Mucosa of gallbladder (tissue), 1 donor: ENCODE measurements at places on chromosomes 3 and 15.

DNA sequence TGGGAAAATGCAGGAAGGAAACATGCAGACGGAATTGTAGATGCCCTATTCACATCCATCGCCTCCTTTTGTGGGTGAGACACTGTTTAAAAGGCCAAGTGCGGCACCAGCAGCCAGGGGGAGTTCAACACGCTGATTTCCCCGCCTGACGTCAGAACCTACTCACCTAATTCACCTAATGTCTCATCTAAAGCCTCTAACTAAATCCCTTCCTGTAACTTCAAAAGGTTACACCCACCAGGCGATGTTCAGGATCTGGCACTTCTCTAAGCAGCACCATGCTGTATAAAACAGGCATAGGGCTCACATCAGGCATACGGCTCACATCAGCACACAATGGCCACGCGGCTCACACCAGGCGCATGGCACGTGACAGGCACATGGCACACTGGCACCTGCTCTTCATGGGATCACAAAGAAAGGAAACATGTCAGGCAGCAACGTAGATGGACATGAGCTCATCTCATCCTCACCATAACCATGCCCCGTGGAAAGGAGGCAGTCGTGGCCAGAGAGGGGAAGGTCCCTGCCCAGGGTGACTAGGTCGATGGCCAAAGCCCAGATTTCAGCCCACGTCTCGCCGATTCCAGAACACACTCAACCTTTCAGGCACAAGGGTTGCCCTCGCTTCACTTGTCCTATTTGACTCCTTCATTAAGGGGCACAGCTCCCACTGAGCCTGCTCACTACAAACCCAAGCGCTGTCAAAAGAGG is 21.7 kb downstream of the XXYLT1 start:
- DNase-seq: no peak

DNA sequence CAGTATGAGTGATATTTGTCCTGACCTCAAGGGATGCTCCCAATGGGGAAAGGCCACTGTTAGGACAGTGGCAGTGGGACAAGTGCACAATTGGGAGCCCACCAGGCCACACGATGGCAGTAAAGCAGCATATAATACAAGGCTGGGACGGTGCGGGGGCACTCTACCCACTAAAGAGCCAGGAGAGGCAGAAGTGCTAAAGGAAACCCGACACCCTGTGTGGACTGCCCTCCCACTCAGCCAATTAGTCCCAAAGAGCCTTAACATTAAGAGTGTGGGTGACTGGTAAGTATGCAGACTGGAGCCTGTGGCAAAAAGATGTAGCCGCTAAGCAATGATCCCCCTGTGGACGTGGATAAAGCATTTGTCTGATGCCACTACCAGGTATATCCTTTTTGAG is 8.2 kb upstream of the ZNF589 start:
- DNase-seq: peak; percentile 41

DNA sequence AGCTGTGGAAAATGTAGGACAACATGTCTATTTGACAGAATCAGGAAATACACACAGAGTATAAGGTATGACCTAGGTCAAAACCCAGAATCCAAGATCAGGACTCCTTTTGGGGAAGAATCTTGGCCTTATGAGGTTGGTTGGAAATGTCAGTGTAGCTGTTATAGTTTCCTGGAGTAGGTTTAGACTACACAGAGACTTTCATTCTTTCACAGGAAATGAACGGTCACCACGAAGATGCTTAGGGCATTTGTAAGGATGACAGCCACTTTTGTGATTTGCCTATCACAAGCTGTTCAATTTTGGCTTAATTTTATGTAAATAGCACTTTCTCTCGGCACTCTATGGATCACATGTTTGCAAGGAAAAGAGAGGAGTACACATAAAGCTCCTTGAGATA is 18.6 kb upstream of the ZBTB20 start:
- no peak for DNase-seq

- no peak for DNase-seq
Measured at GRCh38 chr15:81569286-81570080, 195.5 kb upstream of the TMC3 start.

GRCh38 chr15:55858661-55859060 is 115.7 kb upstream of the PRTG start:
- no peak for DNase-seq

GRCh38 chr3:136698361-136698760 is 53.8 kb downstream of the STAG1 start:
- no peak for DNase-seq

GRCh38 chr3:141853629-141854168 is 22.7 kb upstream of the ATP1B3 start:
- DNase-seq: no peak

GRCh38 chr15:89197503-89197971 is 23.8 kb downstream of the RLBP1 start:
- no peak for DNase-seq

- no peak for DNase-seq
Measured at GRCh38 chr3:109874896-109875708, 537.8 kb upstream of the DPPA4 start.

DNA sequence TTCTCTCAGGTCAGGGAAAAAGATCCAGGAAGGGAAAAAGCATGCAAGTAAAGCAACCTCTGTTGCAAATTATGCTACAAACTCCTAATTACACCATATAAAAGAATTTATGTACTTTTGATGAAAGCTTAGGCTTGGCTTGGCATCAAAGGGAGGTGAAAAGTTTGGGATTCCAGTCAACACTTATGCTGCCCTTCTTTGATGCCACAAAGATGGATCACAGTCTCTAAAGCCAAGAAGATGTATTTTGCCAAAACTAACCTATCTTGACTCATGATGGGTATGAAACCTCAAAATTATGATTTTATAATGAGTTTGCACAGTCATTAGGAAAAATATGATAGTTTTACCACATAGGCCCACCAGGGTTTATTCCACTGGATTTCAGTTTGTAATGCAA is 101.0 kb upstream of the CCDC80 start:
- DNase-seq: no peak

DNA sequence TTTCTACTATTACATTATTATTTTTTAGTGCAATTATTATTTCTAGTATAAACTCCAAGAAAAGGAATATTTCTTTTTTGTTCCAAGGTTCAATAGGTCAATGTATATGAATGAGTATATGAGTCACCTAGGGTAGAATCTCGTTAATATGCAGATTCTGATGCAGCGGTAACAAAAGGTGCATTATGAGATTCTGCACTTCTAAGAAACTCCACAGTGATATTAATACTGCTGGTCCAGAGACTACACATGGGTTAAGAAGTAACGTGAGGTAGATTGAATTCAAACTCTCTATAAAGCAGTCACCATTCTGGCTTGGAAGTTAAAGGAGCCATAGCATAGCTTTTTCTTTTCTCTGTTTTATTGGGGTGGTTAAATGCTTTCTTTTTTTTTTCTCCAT is 596.2 kb upstream of the TBL1XR1 start:
- DNase-seq: no peak

- no peak for DNase-seq
Measured at GRCh38 chr3:187002915-187003314, 72.6 kb downstream of the ST6GAL1 start.

- DNase-seq: no peak
Measured at GRCh38 chr3:133269393-133269792, 130.5 kb upstream of the BFSP2 start.

GRCh38 chr15:85831415-85832113 is 36.8 kb upstream of the KLHL25 start:
- DNase-seq: peak; percentile 66

- DNase-seq: no peak
Measured at GRCh38 chr15:33064878-33065277, 129.6 kb downstream of the FMN1 start.

- DNase-seq: no peak
Measured at GRCh38 chr3:40258555-40258954, 51.0 kb upstream of the EIF1B start.
